ENCODE measurements at places on chromosomes 2 and 18. TPM values are rescaled to one million over a fixed set of nuclear protein-coding genes. Genes with fewer than 3 reads are reported as not detected.
A peak's percentile ranks its signal among the peaks of the same experiment; 100 is the strongest.

The C2orf80 gene
- total RNA-seq, result not detected

DNA sequence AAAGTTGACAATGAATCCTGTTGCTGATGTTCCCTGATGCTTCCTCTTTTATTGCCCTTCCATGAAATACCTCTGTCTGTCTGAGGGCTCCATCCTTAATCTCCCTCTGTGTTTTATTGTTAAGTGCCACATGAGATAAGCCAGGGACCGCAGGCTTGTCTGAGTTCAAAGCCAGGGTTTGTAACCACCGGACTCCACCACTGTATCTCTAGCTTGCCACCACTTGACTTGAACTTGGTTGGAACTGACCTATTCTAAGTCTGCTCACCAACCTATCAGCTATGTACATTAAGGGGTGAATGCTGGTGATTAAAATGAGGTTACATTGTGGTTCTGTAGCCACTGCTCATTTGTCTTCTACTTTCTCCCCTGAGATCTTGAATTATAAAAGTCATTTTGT is 328.5 kb upstream of the ZEB2 start:
- no peak for DNase-seq

The PSMA8 gene
- not detected for total RNA-seq

The BOLA3 gene
- 111 TPM for total RNA-seq

The ZBTB7C gene
- total RNA-seq, result 3.3 TPM

- no peak for DNase-seq
Observed at GRCh38 chr2:114688241-114688640, 245.8 kb downstream of the DPP10 start.

The SERPINB11 gene
- total RNA-seq, result not detected

- DNase-seq, result peak; percentile 59
Observed at GRCh38 chr18:13915995-13916431, 677 bp upstream of the MC2R start.

- no peak for DNase-seq
Observed at GRCh38 chr2:203533676-203534591, 1.2 kb downstream of the RAPH1 start.

GRCh38 chr18:2635586-2635985 is 19.9 kb upstream of the SMCHD1 start:
- DNase-seq, result no peak

The ACTG2 gene
- total RNA-seq, result 6.7 TPM

GRCh38 chr18:9215221-9215933 is 78.8 kb downstream of the ANKRD12 start:
- no peak for DNase-seq

The LYG2 gene
- not detected for total RNA-seq

The RNF138 gene
- 13.0 TPM for total RNA-seq

- peak; percentile 59 for DNase-seq
Observed at GRCh38 chr2:201260302-201260800, at the start of gene CASP8. Gene CASP8 (plus strand): TSS chr2:201260536. CDS start chr2:201266487, 5,951 bp downstream.

DNA sequence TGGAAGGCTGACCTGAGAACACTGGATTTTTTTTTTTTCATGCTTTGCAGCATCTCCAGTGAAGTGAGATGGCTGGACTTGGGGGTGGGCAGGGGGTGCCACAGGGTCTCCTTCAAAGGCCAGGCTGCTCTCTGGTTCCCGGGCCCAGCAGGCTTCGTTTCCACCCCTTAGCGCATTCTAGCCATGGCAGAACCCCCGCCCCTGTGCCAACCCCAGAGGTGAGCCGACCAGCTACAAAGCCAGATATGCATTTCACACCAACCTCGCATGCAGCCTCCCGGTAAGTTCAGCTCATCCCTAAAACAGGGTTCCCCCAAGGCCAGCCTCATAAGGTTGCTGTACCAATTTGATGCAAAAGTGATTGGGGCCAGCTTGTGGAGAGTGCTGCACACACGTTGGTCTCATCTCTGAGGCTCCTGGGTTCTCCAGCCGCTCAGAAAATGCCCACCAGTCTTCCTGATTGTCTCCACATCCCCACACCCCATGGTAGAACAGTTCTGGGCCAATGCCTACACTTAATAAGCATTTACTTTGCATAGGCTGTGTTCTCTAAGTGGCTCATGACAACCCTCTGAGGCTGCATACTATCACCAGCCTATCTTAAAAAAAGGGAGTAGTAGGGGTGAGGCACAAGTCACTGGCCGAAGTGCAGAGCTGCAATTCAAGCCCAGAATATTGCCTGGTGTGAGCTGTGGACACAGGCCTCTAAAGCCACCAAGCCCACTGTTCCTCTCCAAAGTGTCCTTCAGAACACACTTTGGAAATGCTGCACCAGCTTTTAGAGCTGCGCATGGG is 23.3 kb downstream of the SMAD7 start:
- DNase-seq, result no peak

- no peak for DNase-seq
Observed at GRCh38 chr2:117771969-117772630, 42.4 kb upstream of the DDX18 start.

The DTNA gene
- 163 TPM for total RNA-seq

The PXDN gene
- 13.7 TPM for total RNA-seq

DNA sequence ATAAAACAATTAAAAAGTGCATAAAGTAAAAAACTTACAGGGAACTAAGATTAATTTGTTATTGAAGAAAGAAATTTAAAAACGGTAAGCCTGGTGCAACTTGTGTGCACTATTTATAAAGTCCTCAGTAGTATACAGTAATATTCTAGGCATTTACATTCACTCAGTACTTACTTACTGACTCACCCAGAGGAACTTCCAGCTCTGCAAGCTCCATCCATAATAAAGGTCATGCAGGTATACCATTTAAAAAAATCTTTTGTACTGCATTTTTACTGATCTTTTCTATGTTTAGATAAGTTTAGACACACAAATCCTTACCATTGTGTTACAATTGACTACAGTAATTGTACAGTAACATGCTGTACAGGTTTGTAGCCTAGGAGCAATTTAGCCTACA is 51.5 kb upstream of the NXPH2 start:
- no peak for DNase-seq

The LINC00305 gene
- not detected for total RNA-seq

DNA sequence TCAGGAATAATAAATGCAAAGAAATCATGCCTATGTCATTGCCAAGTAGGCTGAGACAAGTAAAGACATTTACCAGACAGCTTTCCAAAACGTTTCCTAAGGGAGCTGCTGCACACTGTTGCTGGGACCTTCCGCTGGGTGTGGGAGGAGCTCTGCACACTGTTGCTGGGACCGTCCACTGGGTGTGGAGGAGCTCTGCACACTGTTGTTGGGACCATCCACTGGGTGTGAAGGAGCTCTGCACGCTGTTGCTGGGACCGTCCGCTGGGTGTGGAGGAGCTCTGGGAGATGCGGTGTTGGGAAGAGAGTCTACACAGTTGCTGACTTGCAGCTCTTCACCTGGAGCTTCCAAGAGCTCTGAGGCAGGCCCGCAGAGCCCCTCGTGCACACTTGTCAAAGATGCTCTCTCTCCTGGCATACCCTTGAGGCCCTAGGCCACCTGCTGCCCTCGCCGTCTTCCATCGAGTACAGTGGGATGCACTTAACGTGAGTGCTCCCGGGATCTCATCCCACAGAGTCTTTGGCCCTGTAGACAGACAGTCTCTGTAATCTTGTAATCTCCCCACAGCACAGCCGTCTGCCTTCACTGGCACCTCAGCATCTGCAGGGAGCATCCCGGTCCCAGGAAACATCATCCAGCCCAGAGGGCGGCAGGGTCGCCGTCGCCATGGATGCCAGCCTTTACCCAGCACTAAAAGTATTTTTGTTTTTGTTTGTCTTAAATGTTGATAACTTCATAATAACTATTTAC is 51.4 kb downstream of the TRAPPC12 start:
- DNase-seq, result no peak

DNA sequence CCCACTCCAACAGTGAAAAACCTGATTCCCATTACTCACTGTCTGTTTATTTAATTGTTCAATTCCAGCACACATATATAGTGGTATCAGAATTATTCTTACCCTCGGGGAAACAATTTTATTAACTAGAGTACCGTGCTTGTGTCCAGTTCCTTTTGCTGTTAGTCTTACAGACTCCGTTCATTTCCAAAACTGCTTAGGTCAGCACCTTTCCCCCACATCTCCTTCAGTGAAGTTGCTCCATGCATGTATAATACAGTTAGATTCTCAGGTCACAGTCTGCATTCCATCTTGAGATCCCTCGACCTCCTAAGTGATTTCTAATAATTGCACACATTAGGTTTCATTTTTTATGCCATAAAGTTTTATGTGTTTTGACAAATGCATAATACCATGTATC is 56.3 kb upstream of the ZNF521 start:
- DNase-seq, result no peak

DNA sequence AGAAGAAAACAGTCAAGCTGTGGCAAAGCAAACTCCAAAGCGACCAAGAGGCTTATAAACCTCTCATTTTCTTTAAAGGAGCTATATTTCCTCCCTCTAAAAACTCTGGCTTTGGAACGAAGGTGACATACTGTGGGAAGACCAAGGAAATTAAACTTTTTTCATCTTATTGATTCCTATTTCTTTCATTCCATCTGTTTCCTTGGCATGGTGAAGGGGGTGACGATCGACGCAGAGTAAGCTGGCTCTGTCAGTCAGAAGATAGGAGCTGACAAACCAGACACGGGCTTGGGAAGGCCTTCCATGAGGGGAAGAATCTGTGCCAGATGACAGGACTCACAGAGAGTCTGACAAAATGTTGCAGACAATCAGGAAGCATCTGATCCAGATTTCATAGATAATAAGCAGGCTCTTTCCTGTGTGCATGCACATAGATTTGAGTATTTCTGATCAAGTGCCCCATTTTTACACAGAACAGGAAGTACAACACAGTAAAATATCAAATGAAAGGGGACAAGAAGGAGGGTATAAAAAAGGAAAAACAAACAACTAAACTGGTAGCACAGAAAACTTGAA is 261.7 kb downstream of the SATB2 start:
- DNase-seq, result no peak

DNA sequence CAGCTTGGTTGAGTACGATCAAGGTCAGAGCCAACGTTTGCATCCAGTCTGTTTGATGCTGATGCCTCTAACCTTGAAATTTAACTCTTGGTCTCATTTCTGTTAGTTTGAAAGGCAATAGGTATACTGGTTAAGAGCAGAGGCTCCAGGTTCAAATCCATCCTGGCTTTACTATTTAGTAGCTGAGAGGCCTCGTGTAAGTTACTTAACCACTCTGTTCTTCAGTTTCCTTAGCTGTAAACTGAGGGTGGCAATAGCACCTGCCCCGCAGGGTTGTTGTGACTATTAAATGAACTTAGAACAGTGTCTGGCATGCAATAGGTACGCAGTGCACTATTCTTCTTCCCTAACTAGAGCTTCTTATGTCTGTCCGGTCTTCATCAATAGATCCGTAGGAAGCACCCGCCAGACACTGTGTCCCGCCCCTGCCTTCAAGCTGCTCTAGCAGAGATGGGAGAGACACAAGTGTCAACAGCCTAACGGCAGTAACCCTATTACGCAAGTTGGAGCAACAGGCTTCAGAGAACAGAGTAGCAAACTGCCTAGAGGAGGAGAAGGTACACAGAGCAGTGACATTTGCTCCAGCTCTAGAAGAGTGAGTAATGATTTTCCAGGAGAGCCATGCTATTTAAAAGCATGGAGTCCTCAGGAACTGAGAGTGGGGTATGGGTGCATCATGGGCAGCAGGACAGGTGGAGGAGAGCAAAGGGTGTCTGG is 62.7 kb upstream of the ST3GAL5 start:
- DNase-seq, result no peak

DNA sequence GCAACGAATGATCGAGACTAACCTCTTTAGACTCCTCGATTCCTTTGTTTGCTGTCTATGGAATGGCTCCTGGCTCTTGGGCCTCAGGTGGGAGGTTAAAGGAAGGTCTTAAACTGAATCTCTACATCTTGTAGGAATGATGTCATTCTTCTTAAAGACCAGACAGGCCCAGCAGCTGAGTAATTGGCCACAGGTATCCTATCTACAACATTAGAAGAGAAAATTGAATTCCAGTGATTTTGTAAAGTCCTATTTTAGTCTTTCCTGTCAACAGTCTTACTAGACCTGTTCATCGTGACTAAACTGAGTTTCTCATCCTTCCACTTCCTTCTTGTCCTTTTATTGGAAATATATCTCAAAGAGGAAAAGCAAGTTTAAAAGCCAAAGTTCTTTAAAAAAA is 274.8 kb downstream of the ALPK2 start:
- no peak for DNase-seq

DNA sequence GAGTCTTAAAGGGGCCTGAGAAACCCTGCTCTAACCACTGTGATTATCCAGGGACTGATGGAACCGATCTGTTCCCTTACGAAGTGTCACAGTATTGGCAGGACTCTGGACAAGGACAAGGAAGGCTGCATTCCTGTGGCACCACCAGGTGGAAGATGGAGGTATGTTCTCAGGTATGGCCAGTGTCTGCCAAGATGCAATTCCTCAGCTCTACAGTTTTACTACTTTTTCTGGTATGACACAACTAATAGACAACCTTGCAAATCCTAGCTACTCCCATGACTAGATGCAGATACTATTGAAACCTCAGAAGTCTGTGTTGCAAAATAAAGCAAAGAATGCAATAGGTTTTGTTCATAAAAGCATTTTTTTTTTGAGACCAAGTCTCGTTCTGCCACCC is 14.6 kb downstream of the RAB31 start:
- DNase-seq, result no peak

The ADD2 gene
- 1.3 TPM for total RNA-seq

The CDCA7 gene
- 0.45 TPM for total RNA-seq
